Cardiac fibroblast (primary cell): ENCODE measurements at places on chromosomes 4 and X.

- DNase-seq = peak; percentile 71
Measured at GRCh38 chr4:185811509-185812364, at the start of gene SORBS2. TSS of gene SORBS2 (minus strand) at chr4:185812194. CDS start at chr4:185690571, 121,623 bp downstream.

GRCh38 chr4:174517502-174518445, 4.5 kb downstream of the HPGD start:
- no peak for DNase-seq

DNA sequence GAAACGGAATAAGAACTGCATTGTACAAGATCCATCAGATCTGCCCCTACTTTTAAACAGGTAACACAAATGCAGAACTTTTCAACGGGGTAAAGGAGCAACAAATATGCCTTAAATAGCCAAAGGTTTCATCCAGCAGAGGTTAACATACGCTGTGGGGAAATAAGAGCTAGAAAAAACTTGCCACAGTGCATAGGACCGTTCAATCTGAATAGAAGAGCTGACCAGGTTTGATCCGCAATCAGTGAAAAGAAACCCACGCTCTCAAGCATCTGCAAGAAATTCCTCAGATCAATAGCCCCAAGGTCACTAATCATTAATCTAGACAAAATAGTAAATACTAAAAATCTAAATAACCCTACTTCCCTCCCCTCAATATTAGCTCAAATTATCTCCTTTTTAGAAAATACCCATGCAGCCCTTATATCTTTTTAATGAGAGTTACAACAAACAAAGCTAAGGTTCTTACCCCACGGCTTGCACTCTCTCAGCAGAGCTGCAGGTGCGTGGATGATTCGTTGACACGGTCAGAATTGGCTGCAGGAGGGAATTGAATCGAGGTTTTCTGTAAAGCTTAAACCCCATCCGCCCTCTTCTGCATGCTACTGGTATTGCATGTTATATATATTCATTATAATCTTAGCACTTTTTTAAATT, at the start of gene TLR10:
TLR10 (minus strand) TSS at position 539 of the 657 bp plus-strand sequence. CDS start 7,400 bp downstream, outside the sequence.
- DNase-seq = peak; percentile 63

DNA sequence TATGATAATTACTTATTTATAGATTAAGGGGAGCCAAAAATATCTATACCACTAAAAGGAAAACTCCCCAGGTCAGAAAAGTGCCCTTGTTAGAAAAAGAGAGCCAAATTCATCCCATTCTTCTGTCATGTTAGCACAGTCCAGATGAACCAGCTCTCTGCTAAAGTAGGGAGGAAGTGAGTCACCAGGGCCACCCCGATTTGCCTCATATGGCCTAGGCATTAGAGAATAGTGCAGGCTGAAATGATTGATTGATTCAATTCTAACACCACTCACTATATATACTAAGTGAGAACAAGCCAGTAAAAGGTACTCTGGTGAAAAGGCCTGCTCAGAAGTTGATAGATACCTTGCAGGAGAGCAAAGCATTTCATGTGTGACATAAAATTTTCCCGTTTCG, 94.5 kb downstream of the SRPX start:
- peak; percentile 10 for DNase-seq

GRCh38 chr4:118947095-118947494, 58.4 kb downstream of the SYNPO2 start:
- no peak for DNase-seq

GRCh38 chr4:98546910-98547594, 111.4 kb downstream of the TSPAN5 start:
- DNase-seq = peak; percentile 84

GRCh38 chr4:3514806-3515501, 17.3 kb downstream of the LRPAP1 start:
- DNase-seq = no peak

GRCh38 chr4:101122019-101122418, 225.3 kb downstream of the PPP3CA start:
- DNase-seq = no peak

GRCh38 chr4:119040694-119041185, 94.9 kb upstream of the MYOZ2 start:
- peak; percentile 86 for DNase-seq

DNA sequence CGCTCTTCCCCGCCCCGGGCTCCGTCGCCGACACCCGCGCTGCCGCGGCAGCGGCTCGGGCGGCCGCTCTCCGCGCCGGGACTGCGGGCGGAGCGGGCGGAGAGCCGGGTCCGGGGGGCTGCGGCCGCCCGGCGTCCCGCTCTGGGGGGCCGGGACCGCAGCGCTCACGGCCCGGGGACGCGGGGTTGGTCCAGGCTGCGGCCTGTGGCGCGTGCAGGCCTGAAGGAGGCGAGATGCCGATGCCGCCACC, 492 bp downstream of the GALNT7 start:
- DNase-seq = no peak

GRCh38 chr4:13703096-13703495, 75.6 kb upstream of the BOD1L1 start:
- no peak for DNase-seq
